ENCODE measurements at places on chromosomes 3 and 15.

GRCh38 chr15:70033529-70034140 is 64.1 kb downstream of the TLE3 start:
- no peak for DNase-seq

DNA sequence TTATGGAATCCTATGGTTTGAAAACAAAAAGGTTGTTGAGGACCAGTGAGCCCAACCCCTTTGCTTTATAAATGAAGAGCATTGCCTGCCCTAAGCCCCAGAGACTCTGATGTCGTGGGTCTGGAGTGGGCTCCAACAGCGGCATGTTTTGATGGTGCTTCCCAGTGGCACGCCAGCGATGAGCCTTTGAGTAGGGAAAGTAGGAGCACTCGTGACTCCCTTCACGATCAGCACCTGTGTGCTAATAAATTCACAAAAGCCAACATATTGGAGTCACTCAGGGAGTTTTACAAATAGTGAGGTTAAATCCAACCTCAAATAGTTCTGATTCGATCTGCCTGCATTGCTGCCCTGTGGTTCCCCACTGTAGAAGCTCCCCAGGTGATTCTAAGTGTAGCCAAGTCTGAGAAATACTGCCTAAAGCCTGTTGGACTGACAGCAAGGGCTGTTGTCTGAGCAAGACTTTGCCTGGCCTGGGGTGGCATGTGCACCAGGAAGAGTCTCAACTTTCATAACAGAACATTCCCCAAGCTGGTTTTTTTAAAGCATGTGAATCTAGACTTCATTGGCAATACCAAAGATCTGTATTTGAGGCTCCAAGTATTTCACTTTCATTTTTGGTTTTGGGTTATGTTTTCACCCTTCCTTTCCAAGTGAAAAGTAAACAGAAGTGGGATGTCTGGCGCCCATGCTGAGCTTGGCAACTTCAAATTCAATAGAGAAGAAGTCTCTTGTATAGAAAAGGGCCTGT is 9.9 kb downstream of the CCR5 start:
- no peak for DNase-seq

DNA sequence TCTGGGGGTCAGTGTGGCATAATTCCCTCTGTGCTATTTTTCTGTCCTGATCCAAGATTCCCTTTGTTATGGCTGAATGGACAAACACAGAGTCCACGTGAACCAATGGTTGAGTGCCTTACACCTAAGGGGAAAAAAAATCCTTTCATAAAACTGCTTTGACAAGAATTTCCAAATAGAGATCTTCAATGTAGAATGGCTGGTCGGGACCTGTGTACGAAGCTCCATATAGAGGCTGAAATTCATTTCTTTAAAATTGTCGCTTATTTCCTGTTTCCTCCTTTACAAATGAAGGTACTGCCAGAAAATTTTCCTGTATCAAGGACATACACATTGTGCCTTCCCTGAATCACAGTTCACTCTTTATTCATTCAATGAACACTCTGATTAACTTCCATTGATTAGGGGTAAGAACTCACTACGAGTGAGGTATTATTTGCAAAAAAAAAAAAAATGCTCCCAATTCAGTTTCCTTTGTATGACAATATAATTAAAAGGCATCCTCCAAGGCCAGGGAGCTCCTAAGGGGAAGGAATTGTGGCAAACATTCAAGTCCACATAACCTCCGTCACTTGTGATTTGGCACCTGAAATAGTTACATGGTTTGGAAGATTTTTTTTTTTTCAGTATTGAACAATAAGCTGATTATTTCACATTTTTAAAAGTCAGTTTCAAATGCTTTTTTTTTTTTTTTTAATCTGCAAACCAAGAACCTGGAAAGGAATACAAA is 293.8 kb downstream of the MEX3B start:
- DNase-seq = no peak

GRCh38 chr15:85646538-85647091 is 148.1 kb downstream of the KLHL25 start:
- DNase-seq = no peak

DNA sequence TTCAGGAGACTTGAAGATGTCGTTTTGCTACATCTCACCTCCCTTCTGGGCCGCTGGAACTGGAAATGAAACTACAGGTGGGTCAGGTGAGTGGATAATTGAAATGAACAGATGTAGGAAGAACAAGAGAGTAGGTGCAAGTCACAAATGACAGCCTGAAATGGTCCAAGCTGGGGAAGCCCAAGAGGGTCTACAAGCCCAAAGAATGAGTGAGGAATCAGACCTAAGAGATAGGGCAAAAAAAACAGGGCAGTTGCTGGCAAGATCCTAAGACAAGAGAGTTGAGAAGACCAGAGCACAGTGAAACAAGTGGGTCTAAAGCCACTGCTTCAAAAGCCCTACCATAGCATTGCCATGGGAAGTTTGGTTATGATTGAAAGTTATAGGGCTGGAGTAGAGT is 67.4 kb upstream of the SNRK start:
- DNase-seq = no peak

DNA sequence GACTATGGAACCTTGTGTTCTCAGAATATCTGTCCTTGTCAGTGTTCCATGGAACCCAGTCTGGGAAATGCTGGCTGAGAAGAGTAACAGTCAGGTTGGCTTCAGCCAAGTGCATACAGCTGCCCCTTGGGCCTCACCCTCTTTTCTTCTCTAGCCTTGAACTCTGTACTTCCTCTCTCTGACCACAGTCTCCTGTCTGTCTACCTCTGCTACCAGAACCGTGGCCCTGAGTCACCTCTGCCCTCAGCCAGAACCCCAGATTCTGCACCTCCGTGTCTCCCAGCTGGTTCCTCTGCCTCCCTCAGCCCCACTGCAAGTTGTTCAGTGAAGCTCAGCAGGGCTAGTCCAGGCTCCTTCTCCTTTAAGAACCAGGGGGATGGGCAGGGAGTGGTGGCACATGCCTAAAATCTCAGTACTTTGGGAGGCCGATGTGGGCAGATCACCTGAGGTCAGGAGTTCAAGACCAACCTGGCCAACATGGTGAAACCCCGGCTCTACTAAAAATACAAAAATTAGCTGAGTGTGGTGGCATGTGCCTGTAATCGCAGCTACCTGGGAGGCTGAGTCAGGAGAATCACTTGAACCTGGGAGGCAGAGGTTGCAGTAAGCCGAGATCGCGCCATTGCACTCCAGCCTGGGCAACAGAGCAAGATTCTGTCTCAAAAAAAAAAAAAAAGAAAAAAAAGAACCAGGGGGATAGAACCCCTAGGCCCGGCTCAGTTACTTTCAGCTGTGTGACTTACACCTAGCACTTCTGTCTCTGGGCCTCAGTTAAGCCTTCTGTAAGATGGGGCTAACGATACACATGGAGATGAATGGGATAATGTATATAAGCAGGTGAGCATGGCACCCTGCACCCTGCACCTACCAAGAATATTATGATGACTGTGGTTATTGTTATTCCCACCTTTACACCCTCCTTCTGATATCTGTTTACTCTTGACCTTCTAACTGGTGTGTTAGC is 24.3 kb upstream of the TATDN2 start:
- no peak for DNase-seq

GRCh38 chr3:186983659-186984058 is 53.3 kb downstream of the ST6GAL1 start:
- no peak for DNase-seq

Data from substantia nigra (tissue), 51 donors.